ENCODE measurements at places on chromosomes 3 and 15.

DNA sequence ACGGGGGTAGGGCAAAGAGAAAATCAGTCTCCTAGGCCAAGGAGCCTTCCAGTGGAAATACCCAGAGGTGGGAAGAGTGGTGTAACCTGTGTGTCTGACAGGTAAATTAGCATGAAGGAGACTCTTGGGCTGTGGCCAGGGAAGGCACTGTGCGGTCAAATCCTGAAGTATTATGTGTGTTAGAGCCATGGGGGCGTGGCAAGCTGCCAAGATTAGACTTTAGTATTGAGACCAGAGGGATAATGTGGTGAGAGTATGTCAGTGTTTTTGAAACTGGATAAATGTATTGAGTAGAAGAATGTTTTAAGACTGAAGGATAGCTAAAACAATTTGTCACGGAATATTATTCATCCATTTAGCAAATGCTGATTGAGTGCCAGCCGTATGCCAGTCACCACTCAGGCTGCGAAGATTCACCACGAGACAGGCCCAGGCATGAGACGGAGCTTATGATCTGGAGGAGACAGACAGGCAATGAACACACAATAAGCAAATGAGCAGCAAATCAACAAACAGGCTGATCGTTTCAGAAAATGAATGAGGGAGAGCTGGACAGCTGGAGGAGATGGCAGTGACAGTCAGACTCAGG is 445.9 kb downstream of the MCTP2 start:
- no peak for DNase-seq

DNA sequence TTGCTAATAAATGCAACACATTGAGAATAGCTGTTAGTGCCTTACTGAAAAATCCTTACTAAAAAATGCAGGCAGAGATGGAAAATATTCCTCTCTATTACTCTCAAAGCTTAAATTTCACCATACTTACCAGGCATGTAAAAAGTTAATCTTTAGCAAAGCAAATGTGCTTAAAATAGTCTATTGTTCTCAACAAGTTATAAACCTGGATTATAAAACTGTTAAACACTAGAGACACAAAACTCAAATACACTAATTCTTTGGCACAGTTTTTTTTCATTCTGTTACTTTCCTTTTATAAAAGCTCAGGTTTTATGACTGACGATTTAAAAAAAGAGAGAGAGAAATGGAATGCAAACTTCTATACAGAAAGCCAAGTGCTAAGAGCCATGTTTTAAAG is 119.8 kb downstream of the THRB start:
- DNase-seq = no peak

- DNase-seq = peak; percentile 56
These were observed 83.6 kb upstream of the GSK3B start for GRCh38 chr3:120177707-120178306.

- no peak for DNase-seq
These were observed 289.0 kb downstream of the SLC9A9 start for GRCh38 chr3:143559296-143559695.

DNA sequence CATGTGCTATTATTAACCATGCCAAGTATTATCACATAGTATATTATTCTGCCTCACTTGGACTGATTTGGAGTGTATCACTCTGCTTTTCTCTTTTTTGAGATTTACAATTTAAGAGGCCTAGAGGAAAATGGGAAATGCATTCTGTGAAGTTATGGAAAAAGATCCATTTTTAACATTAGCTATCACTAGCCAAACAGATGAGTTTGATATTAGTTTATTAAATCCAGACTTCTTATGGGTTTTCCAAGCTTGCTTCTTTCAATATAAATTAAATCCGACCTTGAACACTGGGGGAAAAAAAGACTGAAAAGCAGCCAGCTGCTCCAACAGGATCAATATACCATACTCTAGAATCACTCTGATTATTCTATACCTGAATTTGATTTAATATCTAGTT is 30.1 kb upstream of the PLOD2 start:
- DNase-seq = no peak

- no peak for DNase-seq
These were observed 11.5 kb downstream of the FOXL2 start for GRCh38 chr3:138935505-138935862.

- no peak for DNase-seq
These were observed 30.3 kb downstream of the LINS1 start for GRCh38 chr15:100571592-100572167.

DNA sequence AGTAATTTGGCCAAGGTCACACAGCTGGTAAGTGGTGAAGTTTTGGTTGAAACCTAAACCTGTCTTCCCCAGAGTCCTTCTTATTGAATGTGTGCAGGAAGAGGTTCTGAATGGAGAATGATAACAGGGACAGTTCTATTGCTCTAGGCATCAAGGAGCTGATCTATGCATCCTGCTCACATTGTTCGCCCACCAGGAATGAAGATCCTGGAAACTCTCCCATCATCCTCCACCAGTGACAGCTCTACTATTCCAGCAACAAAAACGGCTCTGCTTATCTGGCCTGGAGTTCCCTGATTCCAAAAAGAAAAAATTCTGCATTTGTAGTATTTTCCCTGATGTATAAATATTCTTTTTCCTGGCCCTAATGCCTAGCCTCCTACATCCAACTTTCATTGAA is 16.4 kb upstream of the TNFAIP8L3 start:
- peak; percentile 37 for DNase-seq

- DNase-seq = no peak
These were observed 19.1 kb downstream of the KLF15 start for GRCh38 chr3:126337980-126338651.

- no peak for DNase-seq
These were observed 5.6 kb downstream of the MKRN2 start for GRCh38 chr3:12562451-12562850.

GRCh38 chr3:101791778-101792177 is 12.8 kb downstream of the NXPE3 start:
- no peak for DNase-seq

GRCh38 chr3:15010664-15011063 is 54.5 kb downstream of the MRPS25 start:
- peak; percentile 10 for DNase-seq

DNA sequence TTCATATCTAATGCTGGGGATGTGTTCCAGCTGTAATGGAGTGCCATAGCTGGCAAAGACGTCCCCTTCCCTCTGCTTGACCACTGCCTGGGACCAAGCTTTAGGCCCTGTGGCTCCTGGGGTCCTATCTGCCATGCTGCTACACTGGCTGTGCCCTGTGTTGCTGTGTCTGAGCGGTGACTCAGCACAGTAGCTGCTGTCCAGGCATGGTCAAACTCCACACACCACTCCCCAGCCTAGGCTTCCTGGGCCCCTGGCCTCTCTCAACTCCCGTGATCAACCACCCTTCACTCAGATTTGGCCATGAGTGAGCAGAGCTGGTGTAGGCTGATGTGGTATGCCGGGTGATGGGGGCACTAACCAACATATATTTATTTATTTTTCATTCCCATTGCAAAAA is 27.0 kb downstream of the EPHB1 start:
- DNase-seq = no peak

DNA sequence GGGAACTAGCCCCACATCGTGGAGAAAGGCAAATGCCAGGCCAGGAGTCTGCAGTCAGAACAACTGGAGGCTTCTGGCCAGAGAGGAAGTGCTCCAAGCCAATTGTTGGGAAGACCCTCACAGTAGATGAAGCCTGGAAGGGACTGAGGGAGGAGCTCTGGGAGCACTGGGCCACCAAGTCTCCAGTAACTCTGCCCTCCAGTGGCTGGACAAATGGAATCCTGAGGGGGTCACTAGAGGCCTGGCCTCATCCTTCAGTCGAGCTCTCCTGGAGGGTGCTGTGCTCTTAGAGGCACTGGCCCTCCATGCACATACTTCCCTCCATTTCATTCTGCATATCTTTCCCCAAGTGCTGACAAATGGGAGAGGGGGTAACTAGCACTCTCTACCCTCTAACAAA is 103.0 kb downstream of the MYLK start:
- no peak for DNase-seq

DNA sequence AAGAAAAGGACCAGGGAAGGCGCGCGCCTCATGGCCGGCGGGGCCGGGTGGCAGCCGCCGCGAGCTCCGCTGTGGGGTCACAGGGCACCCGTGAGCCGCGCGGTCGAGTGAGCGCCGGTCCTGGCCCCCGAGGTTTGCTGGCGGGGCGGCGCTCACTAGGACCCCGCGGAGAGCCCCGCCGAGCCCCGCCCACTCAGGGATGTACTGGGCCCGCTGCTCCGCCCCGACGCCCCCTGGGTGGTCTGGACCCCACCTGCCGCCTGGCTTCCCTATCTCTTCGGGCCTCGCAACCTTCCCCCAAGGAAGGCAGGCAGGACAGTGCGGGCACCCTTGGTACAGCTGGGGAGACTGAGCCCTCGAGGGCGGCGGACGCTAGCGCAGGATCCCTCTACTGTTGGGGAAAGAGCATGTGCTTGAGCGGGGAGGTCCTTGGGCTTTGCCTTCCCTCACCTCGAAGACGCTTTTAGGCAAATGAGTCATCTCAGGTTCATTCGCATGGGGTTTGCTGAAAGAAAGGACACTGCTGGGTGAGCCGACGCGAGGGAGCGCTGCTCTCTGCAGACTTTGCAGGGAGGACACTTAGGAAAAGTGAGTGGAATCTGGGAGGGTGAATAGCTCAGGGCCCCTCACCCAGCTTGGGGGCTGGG is at the start of gene CHRNB4:
CHRNB4 (minus strand) TSS at position 109 of the 647 bp plus-strand sequence; CDS start at position 32, 77 bp downstream.
- DNase-seq = peak; percentile 36

DNA sequence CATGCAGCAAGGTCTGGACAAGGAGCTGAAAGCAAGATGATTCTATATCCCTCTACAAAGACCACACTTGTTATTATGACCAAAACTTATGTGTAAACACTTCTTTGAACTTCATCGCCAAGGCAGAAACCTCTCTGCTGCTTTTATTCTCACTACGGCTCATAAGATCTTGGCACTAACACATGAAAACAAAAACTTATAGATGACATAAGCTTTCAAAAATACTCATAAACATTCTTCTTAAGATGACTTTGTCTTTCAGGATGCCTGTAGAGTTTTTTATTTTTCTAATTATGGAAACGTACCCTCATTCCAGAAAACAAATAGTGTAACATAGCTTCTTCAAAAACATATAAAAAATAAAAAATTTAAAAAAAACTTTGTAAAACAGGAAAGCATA is 12.5 kb upstream of the C15orf61 start:
- DNase-seq = peak; percentile 56

DNA sequence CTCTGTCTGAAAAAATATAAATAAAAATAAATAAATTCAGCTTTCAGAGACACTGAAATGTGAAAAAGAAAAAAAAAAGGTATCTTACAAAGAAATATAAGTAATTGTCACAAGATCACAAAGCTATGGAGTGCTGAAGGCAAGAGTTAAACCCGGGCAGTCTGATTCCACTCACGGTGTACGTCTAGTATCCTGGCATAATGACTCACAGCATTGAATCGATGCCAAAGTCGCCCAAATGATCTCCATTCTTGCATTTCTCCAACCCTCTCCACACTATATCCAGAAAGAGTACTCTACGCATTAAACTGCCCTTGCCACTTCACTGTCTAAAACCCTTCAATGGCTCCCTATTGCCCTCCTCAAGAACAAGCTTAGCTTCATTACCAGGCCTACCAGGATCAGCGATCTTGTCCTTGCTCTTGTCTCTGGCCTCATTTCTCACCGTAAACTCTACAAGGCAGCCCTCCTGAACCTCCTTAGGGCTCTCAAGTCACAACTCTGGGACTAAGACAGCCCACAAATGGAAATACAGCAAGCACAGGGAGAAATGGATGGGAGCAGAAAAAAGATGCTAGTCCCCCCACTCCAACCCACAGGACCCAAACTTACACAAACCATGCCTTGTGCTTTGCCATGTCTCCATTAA is 7.7 kb downstream of the SUCLG2 start:
- peak; percentile 35 for DNase-seq

GRCh38 chr3:160016972-160017371 is 28.3 kb downstream of the IL12A start:
- peak; percentile 15 for DNase-seq

DNA sequence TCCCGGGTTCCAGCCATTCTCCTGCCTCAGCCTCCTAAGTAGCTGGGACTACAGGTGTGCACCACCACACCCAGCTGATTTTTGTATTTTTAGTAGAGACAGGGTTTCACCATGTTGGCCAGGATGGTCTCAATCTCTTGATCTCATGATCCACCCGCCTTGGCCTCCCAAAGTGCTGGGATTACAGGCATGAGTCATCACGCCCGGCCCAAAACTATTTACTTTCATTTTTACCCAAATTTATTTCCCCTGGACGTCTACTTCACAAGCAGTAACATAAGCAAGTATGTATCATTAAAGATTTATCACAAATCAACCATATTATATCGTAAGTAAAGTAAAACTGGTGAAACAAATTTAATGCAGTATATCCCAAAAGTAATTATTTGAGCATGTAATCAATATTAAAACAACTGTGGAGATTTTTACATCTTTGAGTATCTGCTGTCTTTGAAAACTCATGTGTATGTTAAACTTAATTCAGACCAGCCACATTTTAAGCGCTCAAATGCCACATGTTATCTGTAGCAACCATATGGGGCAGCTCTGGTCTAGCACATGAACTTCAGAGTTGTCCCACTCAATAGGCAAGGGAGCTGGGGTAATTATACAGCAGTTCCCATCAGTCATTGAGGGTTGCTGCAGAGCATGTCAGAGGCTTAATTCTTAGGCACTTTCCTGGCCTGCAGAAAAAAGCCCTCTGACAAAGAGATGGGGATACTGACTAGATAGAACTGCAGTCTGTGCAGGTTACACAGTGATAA is 185.7 kb upstream of the CTDSPL start:
- peak; percentile 16 for DNase-seq

GRCh38 chr3:185930393-185931107 is 7.3 kb downstream of the TRA2B start:
- DNase-seq = peak; percentile 31

DNA sequence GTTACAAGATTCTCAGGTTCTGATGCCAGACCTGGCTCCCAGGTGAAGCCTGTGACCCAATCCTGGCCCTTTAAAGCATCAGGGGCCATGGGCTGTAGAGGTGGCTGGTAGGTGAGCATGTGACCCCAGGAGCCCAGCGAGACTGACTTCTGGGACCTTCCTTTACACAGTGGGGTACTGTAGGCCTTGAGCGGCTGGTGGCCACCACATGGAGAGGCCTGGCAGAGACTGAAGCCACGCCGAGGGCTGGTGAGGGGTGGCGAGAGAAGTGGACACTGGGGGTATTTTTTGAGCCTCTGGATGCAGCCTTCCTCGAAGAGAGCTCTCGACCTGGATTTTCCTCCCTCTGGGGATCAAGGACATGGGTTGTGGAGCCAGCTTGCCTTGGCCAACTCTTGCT is 71.2 kb upstream of the ITGA11 start:
- DNase-seq = no peak

DNA sequence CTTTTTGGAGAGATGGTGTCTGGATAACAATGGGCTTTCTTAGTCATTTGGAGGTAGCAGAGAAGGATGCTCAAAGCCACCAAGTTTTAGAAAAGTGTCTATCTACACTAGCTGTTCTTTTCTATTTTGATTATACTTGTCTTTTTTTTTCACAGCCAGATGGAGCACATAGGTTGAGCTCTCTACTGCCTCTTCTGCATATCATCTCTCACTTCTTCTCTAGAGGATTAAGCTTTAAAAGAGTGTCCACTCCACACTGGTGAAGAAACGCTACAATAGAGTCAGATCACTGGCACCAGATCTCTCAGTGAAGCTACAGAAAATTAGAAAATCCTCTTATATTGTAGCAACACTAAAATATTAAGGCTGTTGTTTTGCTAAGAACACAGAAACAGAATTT is 145.3 kb upstream of the MBNL1 start:
- no peak for DNase-seq

GRCh38 chr3:194330160-194330559 is 21.0 kb downstream of the CPN2 start:
- DNase-seq = no peak
